ENCODE measurements at places on chromosomes 1 and 21.

GRCh38 chr1:214492401-214493075, 58.9 kb downstream of the PTPN14 start:
- DNase-seq, result no peak

DNA sequence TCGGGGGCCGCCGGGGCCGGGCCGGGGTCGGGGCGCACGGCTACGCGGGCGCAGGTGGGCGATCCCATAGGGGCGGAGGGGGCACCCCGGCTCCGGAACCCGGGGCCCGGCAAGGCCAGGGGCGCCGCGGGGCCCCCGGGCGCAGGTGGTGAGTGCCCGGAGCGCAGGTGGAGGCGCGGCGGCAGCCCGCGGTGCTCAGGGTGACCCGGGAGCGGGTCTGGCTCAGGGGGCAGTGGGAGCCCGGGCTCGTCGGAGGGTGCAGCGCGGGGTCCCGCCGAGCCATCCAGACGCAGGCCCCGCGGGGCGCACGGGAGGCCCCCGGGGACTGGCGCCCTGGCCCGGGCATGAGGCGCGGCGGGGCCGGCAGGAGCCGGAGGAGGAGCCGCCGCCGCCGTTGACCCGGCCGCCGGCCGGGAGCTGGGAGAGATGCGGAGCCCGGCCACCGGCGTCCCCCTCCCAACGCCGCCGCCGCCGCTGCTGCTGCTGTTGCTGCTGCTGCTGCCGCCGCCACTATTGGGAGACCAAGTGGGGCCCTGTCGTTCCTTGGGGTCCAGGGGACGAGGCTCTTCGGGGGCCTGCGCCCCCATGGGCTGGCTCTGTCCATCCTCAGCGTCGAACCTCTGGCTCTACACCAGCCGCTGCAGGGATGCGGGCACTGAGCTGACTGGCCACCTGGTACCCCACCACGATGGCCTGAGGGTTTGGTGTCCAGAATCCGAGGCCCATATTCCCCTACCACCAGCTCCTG, 489 bp downstream of the CELSR2 start:
- DNase-seq, result no peak

GRCh38 chr1:207883660-207884250, 27.2 kb downstream of the CD34 start:
- DNase-seq, result no peak

DNA sequence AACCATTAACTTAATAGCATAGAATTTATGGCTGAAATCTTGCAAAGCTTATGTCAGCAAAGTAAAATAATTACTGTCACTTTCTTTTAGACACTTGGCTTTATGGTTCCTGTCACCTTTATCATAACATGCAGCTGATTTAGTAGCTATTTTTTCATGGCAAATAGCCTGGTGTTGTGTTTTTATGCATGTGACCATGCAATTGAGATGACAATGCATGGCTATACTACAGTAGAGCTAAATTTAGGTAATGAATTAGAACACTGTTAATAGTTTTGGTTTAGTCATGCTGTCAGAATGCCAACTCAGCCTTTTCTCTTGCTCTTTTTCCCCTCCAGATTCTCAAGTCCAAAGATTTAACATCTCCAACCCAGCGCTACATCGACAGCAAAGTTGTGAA, 88.6 kb downstream of the TGFB2 start:
- no peak for DNase-seq

GRCh38 chr21:36624105-36624504, 74.8 kb upstream of the SIM2 start:
- DNase-seq, result no peak

All from activated CD4-positive, CD25-positive, alpha-beta regulatory T cell (primary cell).